ENCODE measurements at places on chromosomes 1 and 21. TPM values are rescaled to one million over a fixed set of nuclear protein-coding genes. Genes with fewer than 3 reads are reported as not detected.

GRCh38 chr1:4171480-4172450 is 271.7 kb upstream of the C1orf174 start:
- no peak for DNase-seq

GRCh38 chr21:46116776-46117585 is 19.1 kb downstream of the COL6A2 start:
- DNase-seq = no peak

- DNase-seq = no peak
These were observed 270.6 kb upstream of the VAMP3 start for GRCh38 chr1:7500381-7501083.

GRCh38 chr1:99673315-99673714 is 27.4 kb downstream of the PALMD start:
- DNase-seq = no peak

DNA sequence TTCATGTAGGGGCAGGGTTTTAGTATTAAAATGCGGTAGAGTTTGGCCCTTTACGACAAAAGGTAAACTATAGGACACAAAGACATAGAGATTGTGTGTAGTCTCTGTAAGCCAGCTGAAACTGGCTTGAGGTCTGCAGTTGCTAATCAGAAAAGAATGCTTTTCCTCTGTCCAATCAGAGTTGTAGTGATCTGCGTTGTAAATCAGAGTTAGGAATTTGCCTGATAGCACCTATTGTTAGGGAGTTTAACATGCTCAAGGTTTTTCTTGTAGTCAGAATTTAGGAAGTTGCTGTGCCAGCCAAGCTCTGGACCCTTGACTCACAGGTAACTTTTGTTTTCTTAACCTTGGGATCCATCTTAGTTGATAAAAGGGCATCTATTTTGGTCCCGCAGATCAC is 61.2 kb upstream of the VTCN1 start:
- no peak for DNase-seq

PDIK1L gene
- 18.6 TPM for total RNA-seq

KCNT2 gene
- 31.2 TPM for total RNA-seq

SMG7 gene
- total RNA-seq = 47.5 TPM

PEA15 gene
- total RNA-seq = 51.9 TPM

Measured in urinary bladder (tissue), 4 donors.